ENCODE measurements at places on chromosomes 4 and X.

DNA sequence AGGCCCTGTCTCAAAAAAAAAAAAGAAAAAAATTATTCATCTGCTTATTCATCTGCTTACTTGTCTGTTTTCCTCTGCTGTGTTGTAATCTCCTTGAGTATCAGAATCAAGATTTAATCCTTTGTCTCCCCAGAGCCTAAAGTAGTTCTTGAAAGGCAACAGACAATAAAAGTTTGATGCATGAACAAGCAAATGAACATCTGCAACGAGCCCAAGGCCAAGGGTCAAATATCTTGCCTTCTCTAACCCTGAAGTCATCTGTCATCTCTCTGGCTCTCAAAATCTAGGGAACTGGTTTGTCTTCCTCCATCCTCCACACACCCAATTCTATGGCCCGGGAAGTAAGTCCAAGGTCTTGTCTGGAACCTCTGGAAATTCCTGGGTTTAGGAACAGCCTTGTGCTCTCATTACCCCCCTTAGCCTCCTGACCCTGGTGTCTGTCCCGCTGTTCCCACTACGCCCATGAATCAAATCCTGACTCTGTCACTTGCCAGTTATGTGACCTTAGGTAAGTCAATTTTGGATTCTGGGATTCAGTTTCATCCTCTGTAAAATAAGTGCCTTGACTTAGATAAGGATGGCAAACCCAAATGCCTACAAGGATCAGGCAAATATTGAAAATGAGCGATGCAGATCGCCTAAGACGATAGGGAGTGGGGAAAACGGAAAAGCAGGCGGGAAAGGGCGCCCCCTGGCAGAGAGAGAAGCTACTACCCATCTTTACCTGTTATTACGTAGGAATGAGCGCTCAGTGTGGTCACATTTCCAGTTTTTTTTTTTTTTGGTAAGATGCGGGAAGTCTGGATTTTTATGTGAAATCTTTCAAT is 102.7 kb upstream of the DHX15 start:
- DNase-seq, result no peak

DNA sequence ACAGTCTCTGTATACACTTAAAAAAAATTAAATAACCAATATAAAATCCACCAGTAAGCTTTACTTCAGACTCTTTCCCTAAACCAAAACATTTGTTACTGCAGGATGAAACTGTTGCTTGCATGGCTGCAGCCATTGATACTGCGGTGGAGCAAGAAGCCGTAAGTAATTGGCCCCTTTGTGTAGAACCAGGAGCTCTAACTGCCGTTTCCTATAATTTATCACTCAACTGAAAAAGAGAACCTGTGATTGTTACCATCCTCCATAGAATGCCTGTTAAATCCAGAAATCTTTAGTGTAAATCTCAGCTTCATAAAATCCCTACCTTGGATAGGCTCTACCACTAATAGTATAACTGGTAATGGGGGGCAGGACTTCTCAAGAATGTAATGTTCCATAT is 62.6 kb downstream of the KIF4A start:
- DNase-seq, result no peak

- no peak for DNase-seq
Measured at GRCh38 chrX:85243155-85243554, 424 bp downstream of the SATL1 start.

DNA sequence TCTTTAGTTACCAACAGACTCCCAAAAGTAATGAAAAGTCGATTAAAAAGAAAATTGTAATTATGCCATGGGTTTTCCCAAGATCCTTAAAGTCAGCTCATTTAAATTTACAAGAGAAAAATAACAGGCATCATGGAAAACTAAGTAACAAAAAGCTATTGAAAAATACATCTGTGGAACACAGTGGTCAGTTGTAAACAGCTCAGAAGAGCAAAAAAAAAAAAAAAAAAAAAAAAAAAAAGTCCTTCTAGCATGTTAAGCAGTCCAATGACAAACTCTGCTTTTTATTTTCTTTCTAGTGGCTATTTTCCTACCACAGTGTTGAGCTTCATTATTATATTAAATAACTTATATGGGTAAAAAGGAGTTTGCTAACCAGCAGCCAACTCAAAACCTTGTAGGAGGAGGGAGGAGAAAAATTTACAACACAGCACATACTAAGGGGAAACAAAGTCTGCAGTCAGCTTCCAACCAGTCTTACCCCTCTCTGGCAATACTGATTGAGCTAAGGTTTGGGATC is 44.9 kb downstream of the RASGEF1B start:
- no peak for DNase-seq

- DNase-seq, result no peak
Measured at GRCh38 chr4:128288689-128289106, 1.1 kb upstream of the PGRMC2 start.

DNA sequence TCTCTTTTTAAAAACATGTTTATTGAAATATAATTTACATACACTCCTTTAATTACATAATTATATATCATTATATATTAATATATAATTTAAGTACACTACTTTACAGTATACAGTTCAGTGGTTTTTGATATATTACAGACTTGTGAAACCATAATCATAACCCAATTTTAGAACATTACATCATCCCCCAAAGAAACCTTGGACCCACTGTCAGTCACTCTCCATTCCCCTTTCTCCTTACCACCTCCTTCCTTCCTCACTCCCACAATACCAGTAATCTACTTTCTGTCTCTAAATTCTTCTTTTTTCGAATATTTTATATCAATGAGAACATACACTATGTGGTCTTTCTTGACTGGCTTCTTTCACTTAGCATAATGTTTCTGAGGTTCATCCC is 17.9 kb upstream of the EXOSC9 start:
- DNase-seq, result no peak

GRCh38 chr4:5043579-5043978 is 7.7 kb upstream of the STK32B start:
- DNase-seq, result no peak

DNA sequence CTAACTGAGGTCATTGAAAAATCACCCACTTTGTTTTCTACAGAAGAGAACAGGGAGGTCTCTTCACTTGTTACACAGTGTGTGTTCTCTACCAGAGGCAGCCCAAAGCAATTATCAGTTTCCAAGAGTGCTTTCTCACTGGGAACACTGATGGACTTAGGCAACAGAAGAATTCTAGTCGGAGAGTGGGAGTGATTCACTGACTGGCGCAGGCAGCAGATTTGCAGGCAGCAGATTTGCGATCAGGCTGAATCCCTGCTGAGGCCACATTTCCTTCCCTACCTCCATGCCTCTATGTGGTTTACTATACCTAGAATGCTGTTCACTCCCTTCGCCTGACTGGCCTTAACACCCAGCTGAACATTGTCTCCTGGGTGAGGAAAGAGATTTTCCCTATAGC is 6.6 kb downstream of the OCIAD2 start:
- no peak for DNase-seq

DNA sequence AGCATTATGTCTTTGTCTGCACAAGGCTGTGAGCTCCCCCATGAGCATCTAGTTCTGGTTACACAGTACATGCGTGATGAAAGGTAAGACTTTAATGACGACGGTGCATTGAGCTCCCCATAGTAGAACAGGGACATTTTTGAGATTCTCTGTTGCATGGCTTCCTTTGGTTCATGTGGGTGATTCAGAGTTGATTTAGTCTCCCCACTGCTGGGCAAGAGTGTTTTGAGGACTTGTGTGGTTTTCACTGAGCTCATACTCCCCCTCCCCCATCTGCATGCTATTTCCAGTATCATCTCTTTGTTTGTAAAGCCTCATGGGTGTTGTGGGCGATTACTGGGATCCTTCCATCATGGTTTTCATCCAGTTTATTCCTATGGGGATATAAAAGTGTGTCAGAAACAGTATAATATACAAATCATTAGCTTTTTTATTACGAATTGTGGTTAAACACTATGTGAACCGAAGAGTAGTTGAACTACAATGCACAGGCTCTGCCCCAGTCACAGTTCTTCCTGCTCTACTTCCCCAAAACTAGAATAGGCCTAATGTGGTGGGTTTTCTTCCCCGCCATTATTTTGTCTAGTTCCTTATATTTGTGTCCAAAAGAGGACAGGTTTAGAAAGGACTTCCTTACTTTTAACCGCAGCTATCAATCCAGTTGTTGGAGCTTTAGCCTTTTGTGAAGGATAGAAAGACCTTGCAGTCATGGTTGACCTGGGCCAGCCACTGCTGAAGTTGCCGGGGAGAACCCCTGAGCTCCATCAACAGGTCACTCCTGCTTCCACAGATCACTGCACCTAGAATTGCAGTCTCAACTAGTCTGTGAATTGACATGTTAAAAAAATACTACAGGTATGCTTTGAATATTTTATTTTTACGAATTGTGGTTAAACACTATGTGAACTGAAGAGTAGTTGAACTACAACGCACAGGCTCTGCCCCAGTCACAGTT is 30.4 kb downstream of the KIT start:
- DNase-seq, result no peak

DNA sequence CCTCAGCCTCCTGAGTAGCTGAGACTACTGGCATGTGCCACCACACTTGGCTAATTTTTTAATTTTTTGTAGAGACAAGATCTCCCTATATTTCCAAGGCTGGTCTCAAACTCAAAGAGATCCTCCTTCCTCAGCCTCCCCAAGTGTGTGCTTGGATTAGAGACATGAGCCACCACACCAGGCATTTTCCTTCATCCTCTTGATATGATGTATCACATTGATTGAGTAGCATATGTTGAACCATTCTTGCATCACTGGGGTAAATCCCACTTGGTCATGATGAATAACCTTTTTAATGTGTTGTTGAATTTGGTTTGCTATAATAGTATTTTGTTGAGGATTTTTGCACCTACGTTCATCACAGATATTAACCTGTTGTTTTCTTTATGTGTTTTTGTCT is 24.2 kb upstream of the PPM1K start:
- DNase-seq, result no peak

DNA sequence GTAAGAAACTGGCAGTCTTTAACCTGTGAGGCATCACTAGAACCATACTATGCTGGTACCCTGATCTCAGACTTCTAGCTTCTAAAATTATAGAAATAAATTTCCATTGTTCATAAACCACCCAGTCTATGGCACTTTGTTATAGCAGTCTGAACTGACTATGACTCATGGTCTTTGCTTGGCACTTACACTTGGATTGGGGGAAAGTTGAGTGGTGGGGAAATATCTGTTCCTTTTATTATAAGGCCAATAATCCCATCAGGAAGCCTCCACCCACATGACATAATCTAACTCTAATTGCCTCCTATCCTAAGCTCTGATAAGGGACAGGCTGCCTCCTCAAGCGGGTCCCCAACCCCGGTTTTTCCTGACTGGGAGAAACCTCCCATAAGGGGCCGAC is 61.4 kb upstream of the PACRGL start:
- DNase-seq, result no peak

- DNase-seq, result no peak
Measured at GRCh38 chr4:157572284-157572683, 351.8 kb downstream of the GRIA2 start.

GRCh38 chrX:152403515-152403914 is 47.6 kb downstream of the GABRA3 start:
- DNase-seq, result no peak

DNA sequence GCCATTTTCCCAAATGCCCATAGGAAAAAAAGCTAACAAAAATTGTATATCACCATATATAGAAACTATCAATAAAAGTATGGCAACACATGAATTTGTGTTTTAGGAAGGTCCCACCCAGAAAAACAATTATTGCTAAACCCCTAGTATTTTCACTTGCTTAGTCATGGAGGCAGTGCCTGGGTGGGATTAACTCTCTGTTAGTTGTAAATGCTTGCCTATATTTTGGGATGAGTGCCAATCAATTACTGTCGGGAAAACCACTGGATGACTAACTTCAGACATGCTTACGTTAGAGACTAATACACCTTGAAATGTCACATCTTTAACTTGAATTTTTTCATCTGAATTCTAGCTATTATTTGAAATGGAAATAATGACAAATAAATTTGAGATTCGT is 33.9 kb downstream of the TMPRSS11A start:
- no peak for DNase-seq

GRCh38 chrX:155718972-155719586 is 106.3 kb upstream of the TMLHE start:
- no peak for DNase-seq

DNA sequence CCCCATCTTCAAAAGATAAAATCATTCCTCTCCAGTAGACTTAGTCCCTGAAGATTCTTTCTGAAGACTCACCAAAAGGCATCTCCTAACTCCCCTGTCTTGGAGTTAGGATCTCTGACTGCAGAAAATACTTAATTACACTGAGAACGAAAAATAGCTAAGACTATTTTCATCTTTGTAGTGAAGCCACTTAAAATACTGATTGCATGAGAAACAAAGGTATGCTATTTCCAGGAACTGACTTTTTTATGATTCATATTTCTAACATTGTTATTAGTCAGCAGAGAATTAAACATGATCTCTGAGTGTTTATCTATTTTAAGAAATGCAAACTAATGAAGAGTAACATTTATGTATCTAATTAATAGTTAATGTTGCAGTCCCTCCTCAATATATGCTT is 71.8 kb upstream of the NR3C2 start:
- no peak for DNase-seq

- DNase-seq, result no peak
Measured at GRCh38 chrX:7214251-7214650, 66.3 kb upstream of the PUDP start.

- DNase-seq, result no peak
Measured at GRCh38 chr4:40967550-40967949, 217.8 kb downstream of the NSUN7 start.

DNA sequence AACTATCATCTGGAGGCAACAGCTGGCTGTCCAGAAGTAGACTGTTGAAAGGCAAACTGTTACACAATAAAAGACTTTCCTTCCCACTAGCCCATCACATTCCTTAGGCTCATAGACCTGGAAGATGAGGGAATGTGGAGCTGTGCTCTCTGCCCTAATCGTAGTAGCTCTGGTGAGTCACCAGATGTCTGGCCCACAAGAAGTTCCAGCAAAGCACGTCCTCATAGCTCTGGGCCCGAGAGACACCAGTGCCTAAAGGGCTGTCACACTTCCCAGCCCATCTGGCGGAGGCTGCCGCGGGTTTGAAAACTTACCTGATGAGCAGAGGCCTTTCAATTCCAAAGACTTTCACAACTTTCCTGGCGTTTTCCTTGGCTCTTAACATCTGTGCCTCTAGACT is 81.7 kb upstream of the STOX2 start:
- no peak for DNase-seq

GRCh38 chr4:86935566-86935852 is 698 bp downstream of the AFF1 start:
- no peak for DNase-seq

DNA sequence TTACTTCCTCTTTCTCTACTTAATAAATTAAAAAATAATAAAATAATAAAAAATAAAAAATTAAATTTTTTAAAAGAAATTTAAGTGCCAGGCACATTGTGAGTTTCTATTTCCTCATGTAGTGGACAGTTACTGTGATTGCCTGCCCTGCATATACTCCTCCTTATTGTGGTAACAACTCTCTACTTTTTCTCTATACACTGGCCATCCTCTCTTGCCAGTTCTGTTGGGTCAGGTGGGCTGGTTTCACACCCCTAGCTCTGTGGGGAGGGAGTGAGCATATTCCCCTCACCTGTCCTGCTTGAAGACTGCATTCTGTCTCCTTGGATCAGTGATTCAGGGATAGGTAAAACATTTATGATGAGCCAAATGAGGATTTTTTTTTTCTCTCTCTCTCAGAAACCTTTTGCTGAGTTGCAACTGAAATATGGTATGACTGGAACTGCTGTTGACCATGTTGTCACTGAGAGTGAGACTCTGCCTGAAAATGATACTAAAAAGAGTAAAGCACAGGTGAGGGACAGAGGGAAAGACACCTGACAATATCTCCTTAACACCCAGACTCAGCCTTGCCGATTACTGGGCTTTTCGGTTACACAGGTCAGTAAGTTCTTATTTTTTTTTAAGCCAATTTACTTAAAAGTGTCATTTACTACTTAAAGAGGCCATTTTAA is 37.2 kb downstream of the CXXC4 start:
- no peak for DNase-seq

GRCh38 chrX:111687305-111687704 is 6.3 kb downstream of the ALG13 start:
- no peak for DNase-seq

Data from stimulated activated CD4-positive, alpha-beta T cell treated with anti-CD3 and anti-CD28 coated beads, Interleukin-1b, Interleukin-23, amount 100 ng/mL, for 1 hour (primary cell).